ENCODE measurements at places on chromosomes 6 and 20.

GRCh38 chr20:37564388-37565133, 36.9 kb upstream of the BLCAP start:
- DNase-seq = no peak

DNA sequence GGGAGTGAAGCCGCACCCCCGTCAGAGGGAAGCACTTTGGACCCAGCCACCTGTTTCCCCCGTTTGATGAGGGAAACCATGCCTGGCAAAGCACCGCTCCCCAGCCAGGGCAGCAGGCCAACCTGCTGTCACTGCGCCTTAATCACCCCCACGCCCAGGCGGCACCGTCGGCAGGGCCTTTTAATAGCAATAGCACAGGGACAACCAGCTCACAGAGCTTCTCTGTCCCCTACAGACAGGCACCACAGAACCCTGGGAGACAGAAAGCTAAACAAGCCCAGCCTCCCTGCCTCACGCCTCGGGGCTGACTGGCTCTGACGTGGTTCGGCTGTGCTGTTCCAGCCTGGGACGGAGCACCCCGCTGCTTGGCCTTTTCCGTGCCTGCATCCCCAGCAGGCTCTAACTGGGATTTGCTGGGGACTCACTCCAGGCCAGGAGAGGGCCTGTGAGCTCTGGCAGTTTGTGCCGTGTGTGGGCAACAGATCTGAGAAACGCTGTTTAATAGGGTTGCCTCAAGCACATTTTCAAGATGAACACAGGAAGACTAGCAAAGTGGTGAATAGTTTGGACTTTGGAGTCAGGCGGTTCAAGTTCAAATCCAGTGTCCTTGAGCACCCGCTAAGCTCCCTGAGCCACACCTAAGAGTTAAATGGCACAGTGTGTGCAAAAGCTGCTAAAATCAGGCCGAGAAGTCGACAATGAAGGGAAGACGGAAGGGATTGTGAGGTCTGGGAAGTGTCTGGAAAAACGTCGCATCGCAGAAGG, 223.8 kb downstream of the NRN1 start:
- DNase-seq = no peak

DNA sequence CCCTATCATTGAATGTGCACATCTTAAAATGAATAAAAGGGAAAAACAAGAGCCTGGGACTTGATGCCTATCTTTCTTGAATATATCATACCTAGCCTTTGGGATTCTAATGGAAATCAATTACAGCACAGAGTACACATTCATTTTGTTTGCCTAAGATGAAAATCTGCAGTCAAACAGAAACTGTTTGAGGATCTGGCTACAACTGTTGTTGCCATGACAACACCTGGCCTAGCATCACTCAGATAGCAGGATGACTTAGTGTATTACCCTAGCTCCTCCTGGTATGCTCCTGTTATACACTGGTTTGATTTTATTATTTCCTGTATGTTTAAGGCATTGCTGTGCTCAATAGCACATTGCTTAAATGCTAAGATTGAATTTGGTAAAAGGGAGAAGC, 71.5 kb upstream of the LAMP5 start:
- no peak for DNase-seq

GRCh38 chr6:25863360-25863759, 10.7 kb downstream of the SLC17A3 start:
- no peak for DNase-seq

GRCh38 chr6:132101535-132101934, 150.4 kb upstream of the CCN2 start:
- DNase-seq = no peak

- DNase-seq = no peak
Measured at GRCh38 chr6:129251669-129252376, 368.9 kb downstream of the LAMA2 start.

GRCh38 chr6:166619912-166620311, 7.1 kb downstream of the RPS6KA2 start:
- no peak for DNase-seq

GRCh38 chr6:9834233-9834632, 580.6 kb downstream of the TFAP2A start:
- DNase-seq = no peak

- DNase-seq = no peak
Measured at GRCh38 chr6:63425493-63425892, 105.7 kb upstream of the LGSN start.

GRCh38 chr6:11428371-11428770, 109.2 kb upstream of the TMEM170B start:
- no peak for DNase-seq

DNA sequence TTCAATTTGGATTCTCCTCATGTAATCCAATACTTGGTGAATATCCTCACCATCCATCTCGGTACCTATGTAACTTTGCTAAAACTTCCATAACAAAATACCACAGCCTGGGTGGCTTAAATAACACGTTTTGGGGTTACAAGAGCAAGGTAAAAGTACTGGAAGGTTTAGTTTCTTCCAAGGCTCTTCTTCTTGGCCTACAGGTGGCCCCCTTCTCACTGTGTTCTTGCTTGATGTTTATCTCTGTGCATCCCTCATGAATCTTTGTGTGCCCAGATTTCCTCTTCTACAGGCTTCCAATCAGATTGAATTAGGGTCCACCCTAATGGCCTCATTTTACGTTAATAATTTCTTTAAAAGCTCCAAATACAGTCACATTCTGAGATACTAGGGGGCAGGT, 163.3 kb upstream of the HCRTR2 start:
- no peak for DNase-seq

- DNase-seq = no peak
Measured at GRCh38 chr6:136501514-136501913, 48.7 kb downstream of the MAP7 start.

- DNase-seq = no peak
Measured at GRCh38 chr20:16064989-16065707, 508.1 kb downstream of the KIF16B start.

DNA sequence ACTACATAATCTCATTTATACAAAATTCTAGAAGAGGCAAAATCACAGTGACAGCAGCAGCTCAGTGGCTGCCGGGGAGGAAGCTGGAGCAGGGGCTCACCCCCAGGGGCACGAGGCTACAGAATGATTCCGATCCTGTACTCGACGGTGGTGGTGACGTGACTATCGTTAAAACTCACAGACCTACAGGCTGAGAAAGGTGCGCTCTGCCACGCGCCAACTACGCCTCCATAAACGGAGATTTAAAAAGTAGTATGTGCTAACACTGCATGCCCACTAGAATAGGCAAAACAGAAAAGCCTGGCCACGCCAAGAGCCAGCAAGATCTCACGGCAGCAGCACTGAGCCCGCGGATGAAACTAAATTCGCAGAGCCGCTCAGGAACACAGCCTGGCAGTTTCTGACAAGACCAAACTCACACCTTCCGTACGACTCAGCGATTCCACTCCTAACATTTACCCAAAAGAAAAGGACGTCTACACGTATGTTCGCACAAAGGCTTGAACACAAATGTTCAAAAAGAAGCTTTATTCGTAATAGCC, 25.2 kb downstream of the TAF4 start:
- no peak for DNase-seq

GRCh38 chr6:1558388-1558787, 51.3 kb upstream of the FOXC1 start:
- no peak for DNase-seq

GRCh38 chr6:128414943-128415342, 105.5 kb downstream of the PTPRK start:
- DNase-seq = no peak

GRCh38 chr6:142088858-142089216, 43.9 kb upstream of the GJE1 start:
- DNase-seq = no peak

- DNase-seq = no peak
Measured at GRCh38 chr6:127199470-127199869, 67.2 kb upstream of the RNF146 start.

- no peak for DNase-seq
Measured at GRCh38 chr6:11370191-11371018, 137.9 kb upstream of the NEDD9 start.

DNA sequence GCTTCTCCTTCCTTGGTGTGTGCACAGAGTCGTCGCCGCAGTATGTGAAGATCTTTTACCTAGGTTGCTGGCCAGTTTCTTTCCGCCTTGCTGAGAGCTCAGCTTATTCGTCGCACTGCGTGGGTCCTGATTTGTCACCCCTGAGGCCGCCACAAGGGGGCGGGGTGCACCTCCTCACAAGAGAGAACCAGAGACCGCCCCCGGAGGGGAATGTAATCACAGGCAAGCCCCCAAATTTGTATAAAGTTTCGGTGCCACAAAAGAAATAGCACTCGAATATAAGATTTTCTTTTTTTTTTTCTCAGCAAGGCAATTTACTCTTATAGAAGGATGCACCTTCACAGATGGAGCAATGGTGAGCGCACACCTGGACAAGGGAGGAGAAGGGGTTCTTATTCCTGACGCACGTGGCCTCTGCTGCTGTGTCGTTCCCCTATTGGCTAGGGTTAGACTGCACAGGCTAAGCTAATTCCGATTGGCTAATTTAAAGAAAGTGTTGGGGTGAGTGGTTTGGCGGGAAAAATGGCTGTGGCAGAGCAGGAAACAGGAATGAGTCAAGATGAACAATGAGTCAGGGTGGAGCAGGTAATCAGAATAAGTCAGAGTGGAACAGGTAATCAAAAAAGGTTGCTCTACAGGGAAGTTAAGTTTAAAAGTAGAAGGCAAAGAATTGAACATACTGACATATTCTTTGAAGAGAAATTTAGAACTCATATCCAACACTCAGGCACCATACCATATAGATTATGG, 19.5 kb downstream of the NCOA3 start:
- DNase-seq = no peak

DNA sequence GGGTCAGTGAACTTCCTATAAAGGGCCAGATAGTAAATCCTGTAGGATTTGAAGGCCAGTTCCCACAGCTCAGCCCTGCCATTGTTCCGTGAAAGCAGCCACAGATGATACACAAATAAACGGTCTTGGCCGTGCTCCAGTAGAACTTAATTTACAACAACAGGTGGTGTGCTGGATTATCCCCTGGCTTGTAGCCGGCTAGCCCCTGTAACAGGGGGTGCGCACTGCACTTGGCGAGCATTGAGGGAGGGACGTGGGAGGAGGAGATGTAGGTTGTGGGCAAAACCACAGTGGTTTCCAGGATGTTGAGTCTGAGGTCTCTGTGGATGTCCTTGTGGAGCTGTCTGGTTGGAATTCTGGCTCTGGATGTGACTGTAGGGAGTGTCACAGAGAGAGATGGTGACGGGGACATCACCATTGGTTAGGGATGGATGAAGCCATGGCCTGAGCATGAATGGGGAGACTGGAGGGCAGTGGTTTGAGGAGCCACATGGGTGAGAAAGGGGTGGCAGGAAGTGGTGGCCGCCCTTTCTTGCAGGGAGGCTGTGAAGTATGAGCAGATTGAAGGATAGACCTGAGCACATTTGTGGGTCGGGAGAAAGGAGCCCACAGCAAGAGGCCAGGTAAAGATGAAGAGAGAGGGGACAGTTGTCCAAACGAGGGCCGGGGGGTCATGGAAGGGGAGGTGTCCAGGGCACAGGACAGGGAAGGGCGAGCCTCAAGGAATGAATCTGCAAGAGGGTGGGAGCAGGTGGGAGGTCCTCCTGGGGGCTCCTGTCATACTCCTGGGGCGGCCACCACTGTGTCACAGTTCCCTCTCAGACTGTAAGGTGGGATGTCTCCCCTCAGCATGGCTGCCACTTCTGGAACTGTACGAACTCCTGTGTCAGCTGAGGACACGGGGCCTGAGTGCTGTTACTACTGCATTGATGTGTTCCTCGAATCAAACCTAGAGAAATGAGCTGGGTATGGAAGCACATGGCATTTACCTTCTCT, 53.6 kb downstream of the CDH26 start:
- DNase-seq = no peak

DNA sequence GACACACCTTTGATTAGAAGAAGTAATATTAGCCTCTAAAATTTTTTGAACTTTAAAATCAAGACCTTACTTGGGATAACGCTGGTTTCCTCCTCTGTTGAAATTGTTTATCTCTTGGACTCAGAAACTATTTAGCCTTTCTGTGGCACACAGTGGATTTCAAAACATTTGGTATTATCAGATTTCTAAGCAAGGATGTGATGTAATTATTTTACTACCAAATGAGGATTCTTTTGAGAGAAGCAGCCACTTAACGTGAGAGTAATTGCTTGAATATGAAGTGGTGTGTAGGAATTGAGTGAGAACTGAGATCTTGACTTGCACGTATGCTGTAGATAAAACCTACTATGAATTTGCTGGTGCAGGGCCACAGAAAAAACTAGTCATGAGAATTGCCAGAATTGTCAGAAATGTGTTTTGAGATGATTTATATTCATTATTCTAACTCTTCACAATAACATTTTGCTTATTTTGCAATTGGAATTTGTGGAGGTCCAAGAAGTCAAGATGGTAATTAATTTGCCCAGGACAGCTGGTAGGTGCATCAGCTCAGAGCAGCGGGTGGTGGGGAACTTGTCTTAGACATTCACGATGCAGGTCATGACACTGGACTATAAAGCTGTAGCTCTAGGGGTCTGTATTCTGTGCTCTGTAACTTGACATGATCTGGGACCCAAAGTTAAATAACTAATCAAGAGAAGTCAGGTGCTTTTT, 53.4 kb downstream of the AKAP12 start:
- DNase-seq = no peak

DNA sequence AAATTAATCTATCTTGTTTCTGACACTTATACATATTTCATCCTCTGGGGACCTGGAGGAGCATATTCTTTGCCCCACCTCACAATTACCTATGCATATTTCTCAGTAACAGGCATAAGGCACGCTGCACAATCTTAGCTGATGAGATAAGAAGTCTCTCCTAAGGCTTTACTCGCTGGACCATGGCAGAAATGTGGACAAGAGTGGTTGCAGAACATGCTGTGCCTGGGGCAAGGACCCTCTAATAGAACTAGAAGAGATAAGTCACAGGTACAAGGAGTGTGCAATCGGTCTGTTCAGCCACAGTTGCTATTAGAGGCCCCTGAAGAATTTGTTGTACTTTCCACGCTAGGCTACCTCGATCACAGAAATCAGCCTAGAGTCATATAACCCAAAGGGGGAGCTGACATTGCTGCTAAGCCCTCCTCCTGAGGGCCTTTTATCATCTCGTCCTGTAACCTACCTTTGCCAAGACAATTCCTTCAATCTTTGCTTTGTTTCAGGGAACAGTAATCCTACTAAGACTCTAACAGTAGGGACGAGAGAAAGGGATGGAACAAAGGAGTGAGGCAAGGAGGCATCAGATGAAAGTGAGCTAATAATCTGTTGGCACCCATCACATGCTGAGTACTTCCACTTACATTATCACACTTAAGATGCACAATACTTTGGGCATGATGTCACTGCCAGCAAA, 16.1 kb upstream of the DEFB129 start:
- no peak for DNase-seq

GRCh38 chr6:125598422-125598821, 151.0 kb upstream of the HEY2 start:
- DNase-seq = no peak

All from cortex of kidney (tissue), 1 donor.